ENCODE measurements at places on chromosomes 3 and 15.
A peak's percentile ranks its signal among the peaks of the same experiment; 100 is the strongest.

DNA sequence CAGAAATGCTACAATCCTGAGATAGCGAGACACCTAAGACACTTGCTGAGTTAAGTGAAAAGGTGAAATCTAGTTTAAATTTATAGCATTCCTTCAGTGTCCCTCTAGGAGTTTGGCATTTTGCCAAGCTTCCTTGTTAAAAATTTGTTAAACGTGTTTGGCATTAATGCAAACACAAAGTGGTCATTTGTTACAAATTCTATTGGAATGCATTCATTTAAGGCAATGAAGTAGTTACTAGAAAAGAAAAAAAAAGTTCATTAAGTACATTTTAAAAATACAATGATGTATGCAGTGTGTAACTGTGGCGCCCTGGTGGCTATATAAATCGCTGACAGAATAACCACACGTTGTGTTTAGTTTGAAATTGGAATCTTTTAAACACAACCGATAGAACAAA lies 31.3 kb upstream of the WNT5A start:
- peak; percentile 4 for DNase-seq

DNA sequence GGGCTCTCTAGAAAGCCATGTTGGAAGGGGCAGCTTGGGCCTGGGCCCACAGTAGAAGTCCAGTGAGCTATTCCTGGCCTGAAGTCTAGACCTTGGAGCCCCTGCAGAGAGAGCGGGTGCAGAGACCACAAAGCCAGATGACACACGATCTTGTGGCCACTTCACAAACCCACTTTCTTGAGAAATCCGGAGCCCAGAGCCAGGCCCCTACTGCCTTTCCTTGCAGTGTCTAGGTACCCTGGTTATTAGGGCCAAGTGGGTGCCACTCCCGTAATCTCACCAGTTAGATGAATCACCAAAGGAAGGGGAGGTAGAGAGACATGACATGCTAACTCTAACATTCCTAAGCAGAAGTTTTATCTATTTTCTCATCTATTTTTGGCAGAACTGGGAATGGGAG lies 72.5 kb upstream of the ADAMTSL3 start:
- no peak for DNase-seq

DNA sequence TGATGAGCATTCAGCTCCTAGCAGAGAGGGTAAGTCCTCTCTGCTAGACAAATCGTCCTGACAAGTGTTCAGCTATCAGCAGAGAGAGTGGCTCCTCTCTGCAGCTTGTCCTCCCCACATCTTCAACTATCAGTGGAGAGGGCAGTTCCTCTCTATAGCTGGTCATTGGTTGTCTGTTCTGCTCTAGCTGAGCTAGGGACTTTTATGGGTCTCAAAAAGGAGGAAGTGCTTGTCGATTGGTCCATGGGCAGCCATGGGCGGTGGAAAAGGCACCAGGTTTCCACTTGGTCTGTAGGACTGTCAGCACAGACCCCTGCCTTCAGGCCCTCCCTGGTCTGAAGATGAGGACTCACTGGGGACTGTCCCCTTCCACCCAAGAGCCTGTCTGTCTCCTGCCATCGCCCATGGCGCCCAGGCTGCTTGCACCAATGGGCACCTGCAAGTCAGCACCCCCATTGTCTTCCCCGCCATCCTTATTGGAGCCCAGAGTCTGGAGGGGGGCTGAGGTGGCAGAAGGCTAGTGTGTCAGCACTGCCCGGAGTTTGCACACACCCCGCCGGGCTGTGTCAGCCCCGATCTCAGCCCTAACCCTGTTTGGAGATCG lies 264.7 kb downstream of the ZBBX start:
- no peak for DNase-seq

DNA sequence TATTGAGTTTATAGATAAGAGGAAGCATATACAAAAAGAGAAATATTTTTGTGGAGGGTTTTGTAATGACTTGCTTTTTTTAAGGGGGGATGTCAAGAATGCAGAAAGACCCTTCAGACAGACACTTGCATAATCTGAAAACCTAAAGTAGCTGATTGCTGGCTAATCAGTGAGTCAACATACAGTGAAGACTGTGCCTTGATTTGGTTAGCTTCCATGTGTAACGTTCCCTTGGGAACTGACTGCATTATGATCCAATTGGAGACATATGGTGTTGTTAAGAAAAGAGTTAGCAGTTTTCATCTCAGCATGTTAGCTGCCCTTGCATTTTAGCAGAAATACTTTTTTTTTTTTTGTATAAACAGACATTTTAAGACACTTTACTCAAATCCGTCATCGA lies 483.2 kb downstream of the RBMS3 start:
- peak; percentile 97 for DNase-seq

DNA sequence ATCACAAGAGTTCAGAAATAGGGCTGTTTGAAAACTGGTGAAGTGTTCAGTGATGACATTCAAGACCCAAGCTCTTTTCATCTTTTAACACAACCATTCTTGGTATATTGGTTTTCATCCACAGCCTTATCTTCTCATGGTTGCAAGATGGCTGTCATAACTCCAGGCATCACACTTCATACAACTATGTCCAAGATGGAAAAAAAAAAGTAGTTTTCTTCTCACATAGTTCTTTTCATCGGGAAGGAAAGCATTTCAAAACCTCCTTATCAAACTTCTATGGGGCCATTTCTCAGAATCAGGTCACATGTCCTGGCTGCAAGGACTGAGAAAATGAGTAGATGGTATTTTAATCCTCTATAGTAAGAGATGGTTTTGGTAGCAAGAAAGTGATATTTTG lies 21.1 kb upstream of the MFSD1 start:
- DNase-seq = no peak

DNA sequence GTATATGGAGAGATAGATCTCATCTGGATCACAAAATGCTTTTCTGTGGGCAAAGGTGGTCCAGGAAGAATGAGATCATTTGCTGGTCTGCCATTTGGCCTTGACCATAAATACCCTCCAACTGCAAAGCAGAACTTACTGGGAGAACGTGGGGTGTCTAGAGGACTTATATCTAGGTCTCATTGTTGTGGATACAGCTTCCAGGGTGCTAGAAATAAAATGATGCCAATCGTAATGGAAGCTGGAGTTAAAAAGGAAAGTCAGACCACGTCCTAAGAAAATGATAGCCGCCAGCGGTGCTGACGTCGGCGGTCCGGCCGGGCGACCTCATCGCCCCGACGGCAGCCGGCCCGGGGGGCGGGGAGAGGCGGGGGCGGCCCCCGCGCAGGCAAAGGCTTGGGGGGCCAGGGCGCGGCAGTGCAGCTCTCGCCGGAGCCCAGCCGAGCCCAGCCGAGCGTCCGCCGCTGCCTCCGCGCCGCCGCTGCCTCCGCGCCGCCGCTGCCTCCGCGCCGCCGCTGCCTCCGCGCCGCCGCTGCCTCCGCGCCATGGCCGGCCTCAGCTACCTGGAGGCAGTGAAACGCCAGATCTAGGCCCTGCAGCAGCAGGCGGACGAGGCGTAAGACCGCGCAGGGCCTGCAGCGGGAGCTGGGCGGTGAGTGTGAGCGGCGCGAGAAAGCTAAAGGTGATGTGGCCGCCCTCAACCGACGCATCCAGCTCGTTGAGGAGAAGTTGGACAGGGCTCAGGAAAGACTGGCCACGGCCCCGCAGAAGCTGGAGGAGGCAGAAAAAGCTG lies 89.5 kb downstream of the EOMES start:
- peak; percentile 61 for DNase-seq

DNA sequence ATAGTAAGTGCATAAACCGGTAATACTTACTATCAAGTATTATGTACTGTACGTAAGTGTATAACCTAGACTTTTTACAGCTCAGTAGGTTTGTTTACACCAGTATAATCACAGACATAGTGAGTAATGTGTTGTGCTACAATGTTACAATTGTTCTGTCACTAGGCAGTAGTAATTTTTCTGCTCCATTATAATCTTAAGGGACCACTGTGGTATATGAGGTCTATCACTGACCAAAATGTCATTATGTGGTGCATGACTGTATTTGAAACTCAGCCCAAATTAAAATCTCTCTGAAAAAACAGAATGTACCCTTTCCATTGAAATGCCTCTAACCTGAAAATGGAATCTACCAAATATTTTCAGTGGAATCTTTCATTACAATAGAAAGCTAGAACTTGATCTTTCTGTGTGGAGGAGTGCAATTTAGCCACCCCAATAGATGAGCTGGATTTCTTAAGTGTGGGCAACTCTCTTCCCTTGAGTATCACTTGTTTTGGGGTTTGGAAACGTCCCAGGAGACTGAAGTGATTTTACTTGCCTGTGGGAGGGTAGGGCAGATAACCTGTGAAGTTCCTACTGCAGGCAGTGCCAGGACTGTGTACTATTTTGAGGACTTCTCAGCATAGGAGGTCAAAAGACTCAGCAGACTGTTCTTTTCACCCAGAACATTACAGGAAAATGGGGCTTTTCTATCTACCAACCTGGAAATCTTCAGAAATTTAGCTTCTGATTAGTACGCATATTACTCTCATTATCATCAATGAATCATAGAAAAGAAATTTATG lies 50.9 kb downstream of the FAM98B start:
- DNase-seq = no peak

DNA sequence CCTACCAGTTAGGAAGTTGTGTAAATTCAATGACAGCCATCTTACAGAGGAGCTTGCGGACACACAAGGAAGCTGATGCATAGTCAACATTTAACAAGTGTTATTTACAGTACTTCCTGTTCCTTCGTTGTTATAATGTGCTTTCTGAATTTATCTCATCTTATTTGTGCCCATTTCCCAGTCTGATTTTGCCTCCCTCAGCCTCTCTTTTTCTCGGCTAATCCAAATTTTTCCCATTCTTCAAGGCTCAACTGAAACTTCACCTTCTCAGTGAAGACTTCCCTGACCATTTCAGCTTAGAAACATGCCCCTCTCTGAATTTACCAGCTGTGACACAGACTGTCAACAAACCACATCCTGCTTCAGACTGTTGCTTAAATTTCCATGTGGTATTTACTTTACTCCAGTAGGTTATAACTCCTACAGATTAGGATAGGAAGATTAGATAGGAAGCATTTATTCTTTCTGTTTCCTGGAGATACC lies 55.7 kb upstream of the CP start:
- DNase-seq = peak; percentile 77

DNA sequence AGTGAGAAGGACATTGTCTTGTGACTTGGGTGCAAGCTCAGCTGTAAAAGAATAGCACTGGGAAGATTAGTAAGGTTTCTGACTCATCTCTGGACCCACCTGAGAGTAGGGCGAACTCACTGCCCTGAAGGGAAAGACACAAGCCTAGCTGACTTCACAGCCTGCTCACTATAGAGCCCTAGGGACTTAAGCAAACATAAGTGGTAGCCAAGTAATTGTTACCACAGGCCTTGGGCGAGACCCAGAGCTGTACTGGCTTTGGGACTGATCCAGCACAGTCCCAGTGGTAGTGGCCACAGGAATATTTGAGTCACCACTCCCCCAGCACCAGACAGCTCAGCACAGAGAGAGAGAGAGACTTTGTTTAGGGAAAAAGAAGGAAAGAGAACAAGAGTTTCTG lies 429.9 kb downstream of the TBL1XR1 start:
- peak; percentile 75 for DNase-seq

DNA sequence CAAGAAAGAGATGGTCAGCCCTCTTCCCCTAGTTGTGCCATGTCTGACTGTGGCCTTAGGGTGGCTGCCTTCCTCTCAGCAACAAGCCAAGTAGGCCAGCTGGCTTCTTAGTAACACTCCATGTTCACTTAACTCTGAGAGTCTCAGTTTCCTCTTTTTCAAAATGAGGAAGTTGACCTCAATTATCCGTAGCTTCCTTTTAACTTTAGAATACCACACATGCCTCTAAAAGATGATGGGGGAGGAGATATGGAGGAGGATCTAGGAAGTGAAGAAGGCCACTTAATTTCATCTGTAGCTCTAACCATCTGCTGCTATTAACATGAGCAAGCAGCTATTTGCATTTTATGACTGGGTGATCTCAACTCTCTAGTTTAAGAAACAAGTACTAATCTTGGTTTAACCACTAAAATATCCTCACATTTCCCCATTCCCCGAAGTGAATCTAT lies 32.9 kb downstream of the CD200R1L start:
- peak; percentile 45 for DNase-seq

GRCh38 chr3:46365737-46366524 lies 4.8 kb upstream of the CCR5 start:
- DNase-seq = no peak

DNA sequence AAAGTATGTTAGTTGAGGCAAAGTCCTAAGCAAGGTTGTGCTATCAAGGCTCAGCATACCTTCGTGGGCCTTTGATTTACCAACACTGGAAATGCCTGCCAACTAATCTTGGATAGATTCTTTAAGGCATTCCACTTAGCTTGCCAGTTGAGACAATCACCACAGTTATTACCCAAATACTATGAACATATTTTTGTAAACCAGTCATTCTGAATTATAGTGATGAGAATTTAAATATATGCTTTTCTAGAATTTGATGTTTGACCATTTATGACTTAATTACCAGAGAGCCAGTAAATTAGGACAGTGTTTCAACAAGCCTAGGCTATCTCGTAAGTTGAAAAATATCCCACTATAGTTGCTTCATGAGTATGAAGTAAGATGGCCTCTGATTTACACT lies 15.5 kb downstream of the TRIM59 start:
- DNase-seq = peak; percentile 31

DNA sequence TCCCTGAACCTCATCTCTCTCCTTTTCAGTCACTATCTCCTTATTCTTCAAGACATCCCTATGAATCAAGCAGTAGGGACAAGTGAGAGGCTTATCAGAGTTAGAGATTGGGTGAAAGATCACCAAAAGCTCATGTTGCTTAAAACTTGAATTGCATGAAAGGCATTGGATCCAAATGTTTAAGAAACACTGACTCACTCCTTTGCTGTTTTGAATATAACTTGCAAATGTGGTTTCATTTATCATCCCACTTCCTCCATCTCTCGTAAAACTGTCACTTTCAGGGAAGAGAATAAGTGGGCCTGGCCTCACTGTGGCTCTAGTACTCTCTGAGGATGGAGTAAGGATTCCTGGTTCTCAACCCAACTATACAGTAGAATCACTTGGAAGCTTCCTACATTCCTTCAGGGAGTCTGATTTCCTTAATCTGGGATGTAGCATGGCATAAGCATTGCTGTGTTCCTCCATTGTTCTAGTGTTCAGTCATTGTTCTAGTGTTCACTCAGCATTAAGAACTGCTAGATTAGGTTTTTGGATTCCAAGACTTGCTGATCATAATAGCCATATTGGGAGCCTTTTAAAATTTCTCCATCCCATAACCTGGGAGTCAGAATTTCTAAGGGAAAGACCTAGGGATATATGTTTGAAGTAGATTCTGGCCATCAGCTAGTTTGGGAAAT lies 171.8 kb downstream of the TMEM108 start:
- DNase-seq = peak; percentile 30

- peak; percentile 51 for DNase-seq
Measured at GRCh38 chr3:141076797-141077571, 25.8 kb downstream of the SPSB4 start.

Measured in fibroblast of mammary gland (primary cell).